ENCODE measurements at places on chromosomes 11 and 22.

DNA sequence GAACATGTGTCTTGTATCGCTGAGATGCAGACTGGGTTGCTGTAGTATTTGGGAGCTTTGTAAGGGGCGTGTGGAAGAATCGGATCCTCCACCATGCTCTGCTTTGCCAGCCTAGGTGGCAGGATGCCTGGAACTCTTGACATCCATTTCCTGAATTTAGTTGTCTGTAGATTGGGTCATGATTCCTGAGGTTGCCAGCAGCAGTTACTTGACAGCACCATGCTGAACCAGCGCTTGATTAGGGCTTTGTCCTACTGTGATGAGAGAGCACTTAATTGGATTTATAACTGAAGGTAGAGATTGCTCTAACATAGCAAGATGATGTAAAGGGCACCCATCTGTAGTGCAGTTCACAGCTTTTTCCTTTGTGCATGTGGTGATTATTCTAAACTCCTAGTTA lies 75.6 kb upstream of the HORMAD2 start:
- no peak for DNase-seq

DNA sequence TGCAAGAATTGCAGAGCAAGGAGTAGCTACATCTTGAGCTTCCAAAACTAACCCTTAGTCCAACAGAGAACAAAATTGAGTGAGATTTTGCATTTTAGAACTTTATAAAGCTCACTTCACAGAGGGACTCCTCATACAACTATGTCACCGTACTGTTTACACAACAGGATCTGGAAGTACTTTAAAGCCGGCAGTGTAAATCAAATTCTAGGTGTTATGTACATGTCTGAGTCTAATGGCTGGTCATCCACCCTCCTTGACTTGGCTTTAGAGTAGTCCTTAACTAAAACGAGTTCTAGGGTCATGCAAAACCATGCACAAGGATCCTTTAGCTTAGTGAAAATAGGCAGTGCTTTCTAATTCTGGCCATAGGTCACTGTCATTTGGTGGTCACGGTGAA lies 23.5 kb downstream of the IRAG1 start:
- peak; percentile 37 for DNase-seq

- no peak for DNase-seq
These were observed 57.4 kb downstream of the BCL2L13 start for GRCh38 chr22:17695986-17696385.

DNA sequence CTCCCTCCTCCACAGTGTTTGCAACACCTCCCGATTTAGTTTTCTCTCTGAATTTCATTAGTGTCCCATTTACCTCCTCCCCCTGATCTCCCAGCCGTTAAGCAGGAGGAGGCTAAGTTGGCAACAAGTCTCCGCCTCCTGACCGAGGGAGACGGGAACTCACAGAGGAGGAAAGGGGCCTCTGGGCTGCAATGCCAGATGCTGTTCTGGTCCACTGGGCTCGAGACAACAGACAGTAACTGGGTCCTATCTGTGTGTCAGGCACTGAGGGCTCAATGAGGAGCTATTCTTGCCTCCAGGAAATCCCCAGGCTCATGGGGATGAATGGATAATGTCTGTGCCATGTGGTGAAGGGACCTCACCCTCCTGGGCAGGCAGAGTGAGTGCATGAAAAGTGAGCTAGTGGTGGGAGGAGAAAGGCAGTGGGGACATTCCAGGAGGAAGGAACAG lies 228.1 kb downstream of the TENM4 start:
- no peak for DNase-seq

- no peak for DNase-seq
These were observed 27.3 kb downstream of the FAM118A start for GRCh38 chr22:45336971-45337431.

DNA sequence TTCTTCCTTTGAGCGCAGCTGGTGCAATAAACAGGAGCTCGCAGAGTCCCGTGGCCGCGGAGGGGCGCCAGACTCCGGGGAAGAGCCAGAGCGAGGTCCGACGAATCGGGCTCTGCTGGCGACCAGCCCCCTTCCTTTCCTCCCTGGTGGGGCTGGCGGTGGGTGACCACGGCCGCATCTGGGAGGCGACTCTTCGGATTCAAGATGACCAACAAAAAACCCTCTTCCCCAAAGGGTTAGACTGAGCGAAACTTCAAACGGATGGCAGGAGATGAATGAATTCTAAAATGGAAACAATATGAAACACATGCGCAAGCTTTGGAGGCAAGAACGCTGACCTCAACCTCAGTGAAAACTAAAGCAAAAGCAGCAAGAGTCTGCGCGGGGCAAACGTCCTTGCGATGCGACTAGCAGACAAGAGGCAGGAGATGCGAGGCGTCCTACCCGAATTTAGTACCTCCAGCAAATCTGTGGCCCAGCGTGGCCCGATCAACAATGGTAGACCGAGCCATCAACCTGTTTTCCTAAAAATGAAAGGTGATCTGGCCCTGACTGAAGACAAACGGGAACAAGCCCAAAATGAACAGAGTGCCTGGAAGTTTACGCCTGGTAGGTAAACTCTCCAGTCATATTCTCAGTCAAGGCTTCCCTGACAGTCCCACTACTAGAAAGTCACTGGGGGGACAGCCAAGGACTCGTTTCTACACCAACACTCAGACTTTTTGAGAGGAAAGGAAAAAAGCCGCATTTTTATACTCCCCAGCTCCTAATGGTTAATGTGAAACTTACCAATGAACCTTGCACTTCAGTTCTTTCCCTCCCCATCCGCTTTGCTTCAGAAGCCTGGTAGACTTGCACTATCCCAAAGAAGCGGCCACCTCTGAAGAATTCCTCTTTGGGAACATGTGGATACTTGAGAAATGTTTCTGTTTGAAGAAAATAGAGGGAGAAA lies 11.6 kb downstream of the MMP3 start:
- DNase-seq = no peak

GRCh38 chr11:110818032-110818687 lies 105.9 kb upstream of the ARHGAP20 start:
- no peak for DNase-seq

DNA sequence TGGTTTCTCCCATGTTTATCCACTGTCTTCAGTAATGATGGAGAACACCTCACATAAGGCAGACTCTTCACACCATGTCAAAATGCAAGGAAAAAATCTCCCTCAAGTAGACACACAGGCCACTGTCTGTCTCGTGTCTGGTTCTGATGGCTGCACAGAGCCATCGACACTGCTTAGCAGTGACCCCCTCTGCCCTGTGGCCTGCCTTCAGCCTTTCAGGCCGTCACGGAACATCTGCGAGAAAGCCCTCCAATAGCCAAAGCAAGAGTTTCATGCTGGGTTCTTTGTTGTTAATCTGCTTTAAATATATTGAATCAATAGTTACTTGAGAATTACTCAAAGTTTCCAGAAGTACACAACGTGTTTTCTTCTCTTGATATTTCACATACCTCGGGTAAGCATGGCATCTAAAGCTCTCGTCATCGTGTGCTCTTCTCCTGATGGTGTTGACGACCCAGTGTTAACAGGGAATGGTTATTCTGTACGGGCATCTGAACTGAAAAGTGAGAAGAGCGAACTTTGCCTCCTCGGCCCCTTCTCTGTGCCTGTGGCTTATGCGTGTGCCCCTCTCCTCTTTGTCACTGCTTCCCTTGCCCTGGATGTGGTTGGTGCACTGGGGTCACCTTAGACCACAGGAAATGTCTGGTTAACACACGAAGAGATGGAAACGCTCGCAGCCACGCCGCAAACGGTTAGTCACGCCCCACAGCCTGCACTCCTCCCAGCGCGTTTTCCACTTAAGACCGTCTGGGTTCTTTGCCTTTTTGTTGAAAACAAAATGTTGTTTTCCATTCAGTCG lies 33.4 kb upstream of the CTTN start:
- no peak for DNase-seq

GRCh38 chr11:120652705-120653335 lies 141.3 kb downstream of the GRIK4 start:
- no peak for DNase-seq

DNA sequence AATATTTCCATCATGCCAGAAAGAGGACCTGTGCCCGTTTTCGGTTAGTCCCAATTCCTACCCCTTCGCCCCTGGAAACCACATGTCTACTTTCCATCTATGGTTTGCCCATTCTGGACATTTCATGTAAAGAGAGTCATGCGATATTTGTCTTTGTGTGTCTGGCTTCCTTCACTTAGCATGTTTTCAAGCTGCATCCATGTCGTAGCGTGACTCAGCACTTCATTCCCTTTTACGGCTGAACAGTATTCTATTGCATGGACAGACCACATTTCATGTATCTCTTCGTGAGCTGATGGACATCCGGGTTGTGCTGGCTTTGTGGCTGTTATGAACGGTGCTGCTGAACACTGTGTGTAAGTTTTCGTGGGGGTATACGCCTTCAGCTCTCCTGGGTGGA lies 43.4 kb downstream of the SCUBE1 start:
- no peak for DNase-seq

DNA sequence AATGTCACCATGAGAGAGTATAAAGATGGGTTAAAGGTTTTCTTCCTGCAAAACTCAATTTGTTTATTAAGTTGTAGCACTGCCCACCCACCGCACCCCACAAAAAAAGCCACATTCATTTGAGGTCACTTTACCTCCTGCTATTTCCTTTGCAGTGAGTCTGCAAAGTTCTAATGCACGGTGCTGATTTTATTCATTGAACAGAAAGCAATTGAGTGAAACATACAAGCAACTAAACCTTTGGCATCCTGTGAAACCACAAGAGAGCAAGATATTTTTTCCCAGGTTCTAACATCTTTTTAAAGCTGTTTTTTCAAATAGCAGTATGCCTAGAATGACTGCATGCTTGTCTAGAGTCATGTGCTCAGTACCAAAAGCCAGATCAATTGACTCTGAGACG lies 39.0 kb downstream of the RRAS2 start:
- DNase-seq = no peak

- DNase-seq = no peak
These were observed 9.6 kb downstream of the TMEM258 start for GRCh38 chr11:61782841-61783240.

DNA sequence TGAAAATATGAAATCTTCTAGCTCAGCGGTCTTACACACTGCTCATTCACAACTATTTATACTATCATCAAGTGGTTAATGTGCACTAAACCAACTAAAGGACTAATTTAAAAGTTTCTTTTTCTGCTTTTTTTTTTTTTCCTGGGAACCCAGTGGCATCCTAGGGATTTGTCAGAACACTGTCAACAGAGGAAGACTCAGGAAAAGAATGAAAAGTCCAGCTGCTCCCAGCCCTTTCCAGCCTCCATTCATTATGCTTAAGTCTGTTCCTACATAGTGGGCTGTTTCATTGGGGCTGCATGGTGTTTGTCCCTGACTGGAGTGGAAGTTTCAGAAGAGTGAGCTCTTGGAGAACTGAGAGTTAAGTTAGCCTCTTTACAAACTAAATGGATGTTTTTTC lies 391.1 kb downstream of the AASDHPPT start:
- no peak for DNase-seq
